ENCODE measurements at places on chromosomes 3 and 15.

DNA sequence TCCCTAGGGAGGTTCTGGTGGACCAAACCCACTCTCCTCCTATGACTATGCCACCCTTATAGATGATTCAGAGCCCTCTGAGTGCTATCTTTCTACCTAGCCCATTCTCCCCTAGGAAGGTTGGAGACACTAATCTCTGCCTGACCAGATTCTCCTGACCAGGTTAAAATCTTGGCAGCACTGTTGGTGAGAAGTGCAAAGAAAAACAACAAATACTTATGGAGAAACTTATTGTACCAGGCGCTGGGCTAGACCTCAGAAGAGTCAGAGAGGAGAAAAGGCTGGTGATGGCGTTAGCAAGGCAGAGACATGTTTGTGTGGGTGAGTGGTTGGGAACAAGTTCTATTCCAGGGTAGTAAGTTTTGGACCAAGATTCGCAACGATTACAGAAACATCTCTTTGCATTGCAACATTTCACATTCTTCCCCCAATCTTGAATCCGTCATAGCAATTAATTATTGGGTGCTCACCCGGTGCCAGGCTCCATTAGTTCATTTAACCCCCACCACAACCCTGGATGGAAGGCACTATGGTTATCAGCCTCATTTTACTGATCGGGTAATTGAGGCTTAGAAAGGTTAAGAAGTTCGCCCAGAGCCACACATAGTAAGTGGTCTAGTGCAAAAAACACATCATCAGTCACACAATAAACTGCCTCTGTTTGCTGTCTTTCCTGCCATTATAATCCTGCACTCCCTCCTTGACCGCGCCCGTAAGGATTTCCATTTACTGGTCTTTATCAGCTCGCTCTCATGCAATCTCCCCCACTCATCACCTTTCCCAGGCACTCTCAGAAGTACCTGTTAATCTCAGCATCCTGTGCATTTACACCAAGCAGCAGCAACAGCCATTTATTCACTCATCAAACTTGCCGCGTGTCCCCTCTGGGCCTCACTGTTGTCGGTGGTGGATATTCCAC lies 655 bp upstream of the TSPAN3 start:
- no peak for DNase-seq

- DNase-seq = no peak
These were observed 1.2 kb upstream of the LRRC34 start for GRCh38 chr3:169813757-169814517.

GRCh38 chr15:77030048-77030927 lies 35.4 kb downstream of the PSTPIP1 start:
- no peak for DNase-seq

- DNase-seq = no peak
These were observed 125.4 kb downstream of the TP63 start for GRCh38 chr3:189756582-189757078.

- DNase-seq = no peak
These were observed 235.1 kb upstream of the TPRG1 start for GRCh38 chr3:188936597-188937107.

GRCh38 chr3:179956416-179956830 lies 80.3 kb downstream of the PEX5L start:
- no peak for DNase-seq

DNA sequence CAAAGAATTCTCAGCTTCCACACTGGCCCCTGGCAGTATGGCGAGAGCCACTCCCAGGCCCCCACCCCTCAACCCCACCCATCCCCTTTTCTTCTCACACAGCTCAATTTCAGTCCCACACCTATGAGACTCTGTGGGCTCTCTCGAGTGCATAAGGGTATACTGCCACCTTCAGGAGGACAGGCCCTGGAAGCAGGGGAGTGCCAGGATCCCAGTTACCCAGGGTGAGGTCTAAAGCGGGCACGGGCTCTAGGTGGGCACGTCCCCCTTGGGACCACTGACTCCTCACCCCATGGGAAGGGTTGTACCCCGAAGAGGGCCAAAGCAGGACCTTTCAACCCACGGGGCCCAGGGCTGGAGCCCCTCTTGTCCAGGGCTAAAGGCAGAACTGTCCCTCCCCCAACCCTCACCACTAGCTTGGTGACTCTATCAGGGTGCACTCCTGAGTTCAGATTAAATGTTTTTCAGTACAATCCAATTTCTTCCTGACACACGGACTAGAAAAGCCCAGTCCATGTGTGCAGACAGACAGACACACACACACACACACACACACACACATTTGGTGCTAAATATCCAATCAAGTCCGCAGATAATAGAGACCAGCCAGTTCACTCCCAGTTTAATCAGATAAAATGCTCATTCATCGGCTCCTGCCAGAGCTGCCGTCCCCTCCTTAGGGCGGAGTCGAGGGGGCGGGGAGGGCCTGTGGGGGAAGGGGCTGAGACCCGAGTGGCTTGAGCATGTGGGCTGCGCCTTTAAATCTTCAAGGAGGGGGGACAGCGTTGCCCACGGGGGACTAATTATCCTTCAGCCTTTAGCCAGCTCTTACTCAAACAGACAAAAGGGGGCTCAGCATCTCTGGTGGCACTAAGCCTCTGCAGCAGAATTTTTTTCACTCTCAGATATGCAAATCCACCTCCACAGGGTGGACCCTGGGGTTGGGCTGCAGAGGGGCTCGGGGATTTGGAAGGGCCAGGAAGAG lies 59.3 kb downstream of the CYP11A1 start:
- DNase-seq = no peak

Measured in amygdala (tissue), 56 donors.